ENCODE measurements at places on chromosomes 1 and 21.
A peak's percentile ranks its signal among the peaks of the same experiment; 100 is the strongest.

- DNase-seq, result peak; percentile 15
Observed at GRCh38 chr1:1599935-1600860, at the start of gene FNDC10. FNDC10 (minus strand) TSS chr1:1600135; CDS start chr1:1600015, 120 bp downstream.

GRCh38 chr1:174768516-174768915, 231.2 kb upstream of the CACYBP start:
- no peak for DNase-seq

GRCh38 chr1:154178013-154178412, 13.9 kb downstream of the TPM3 start:
- DNase-seq, result no peak

GRCh38 chr1:240004086-240004749, 87.5 kb upstream of the FMN2 start:
- DNase-seq, result peak; percentile 28

GRCh38 chr1:231949277-231950091, 322.9 kb downstream of the DISC1 start:
- no peak for DNase-seq

GRCh38 chr1:53080041-53080440, 18.0 kb downstream of the PODN start:
- DNase-seq, result no peak

- no peak for DNase-seq
Observed at GRCh38 chr1:2377751-2378440, 13.5 kb downstream of the MORN1 start.

GRCh38 chr1:72521659-72522058, 239.3 kb upstream of the NEGR1 start:
- DNase-seq, result no peak

GRCh38 chr21:40640266-40640789, 206.6 kb downstream of the DSCAM start:
- no peak for DNase-seq

GRCh38 chr21:41854426-41854995, 24.6 kb downstream of the PRDM15 start:
- DNase-seq, result no peak

DNA sequence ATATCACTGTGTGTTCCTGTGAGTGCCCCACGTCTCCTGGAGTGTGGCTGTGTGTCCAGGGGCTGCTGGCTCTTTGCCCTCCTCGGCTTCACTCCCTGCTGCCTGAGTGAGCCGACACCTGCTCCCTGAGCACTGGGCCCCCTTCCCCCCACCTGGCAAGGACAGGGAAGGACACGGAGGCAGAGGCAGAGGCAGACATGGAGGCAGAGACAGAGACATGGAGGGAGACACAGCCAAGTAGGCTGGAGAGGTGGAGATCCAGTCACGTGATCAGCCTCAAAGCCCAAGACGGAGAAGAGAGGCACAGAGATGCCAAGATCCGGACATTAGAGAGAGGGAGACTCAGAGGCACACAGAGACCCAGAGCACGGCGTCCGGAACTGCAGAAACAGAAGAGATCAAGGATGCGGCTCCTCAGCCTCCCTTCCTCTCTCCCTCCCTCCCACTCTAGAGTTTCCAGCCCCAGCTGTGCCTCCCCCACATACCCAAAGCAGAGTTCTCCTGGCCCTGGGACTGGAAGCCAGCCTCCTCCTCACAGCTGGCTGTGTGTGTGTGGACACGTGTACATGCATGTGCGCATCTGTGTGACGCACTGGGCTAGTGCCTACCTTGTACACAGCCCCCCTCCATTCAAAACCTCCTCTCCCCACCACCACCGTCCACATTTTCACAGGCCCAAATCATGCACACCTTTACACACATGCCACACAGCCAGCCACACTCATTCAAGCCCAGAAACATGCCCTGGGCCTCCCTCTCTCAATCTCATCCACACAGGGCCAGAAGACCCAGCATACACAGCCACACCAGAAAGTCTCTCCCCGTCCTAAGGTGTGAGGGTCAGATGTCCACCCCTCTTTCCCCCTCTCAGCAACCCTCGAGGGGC, 39.1 kb upstream of the WASF2 start:
- no peak for DNase-seq

DNA sequence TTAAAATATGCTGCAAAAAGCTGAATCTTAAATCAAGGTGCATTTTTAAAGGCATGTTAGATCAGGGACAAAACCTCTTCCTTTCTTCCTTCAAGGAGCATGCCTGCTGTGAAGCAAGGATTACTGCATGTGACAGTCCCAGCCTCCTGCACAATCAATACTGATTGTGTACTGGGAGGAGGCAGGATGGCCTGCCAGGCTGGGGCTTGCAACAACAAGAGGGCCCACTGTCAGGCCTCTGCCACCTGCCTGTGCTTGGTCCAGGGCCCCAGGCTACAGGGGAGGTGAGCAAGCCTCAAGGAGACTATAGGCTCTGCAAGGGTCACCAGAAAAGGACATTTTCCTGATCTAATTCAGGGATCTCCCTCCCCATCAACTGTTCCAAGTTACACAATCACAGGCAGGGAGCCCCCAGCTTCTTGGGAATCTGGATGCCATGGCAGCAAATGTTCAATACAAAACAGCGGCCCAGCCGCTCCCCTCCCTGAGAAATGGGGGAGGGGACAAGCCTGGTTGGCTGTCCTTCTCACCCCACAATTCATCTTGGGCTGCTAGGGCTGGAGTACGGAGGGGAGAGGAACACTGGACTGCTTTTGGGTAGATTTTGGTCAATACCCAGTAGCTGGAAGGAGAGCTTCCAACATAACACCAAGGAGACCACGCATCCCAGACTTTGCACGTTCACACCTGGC, 76.7 kb downstream of the SSBP3 start:
- DNase-seq, result no peak
